Pancreas (tissue), 10 donors: ENCODE measurements at places on chromosomes 2 and 18. TPM values are rescaled to one million over a fixed set of nuclear protein-coding genes. Genes with fewer than 3 reads are reported as not detected.

The MYL1 gene
- not detected for total RNA-seq

The CFAP53 gene
- total RNA-seq: 0.28 TPM

The EGR4 gene
- 0.09 TPM for total RNA-seq

The RNF125 gene
- 2.0 TPM for total RNA-seq

The XDH gene
- 0.20 TPM for total RNA-seq

The LCT gene
- not detected for total RNA-seq

The FBLN7 gene
- 1.8 TPM for total RNA-seq

The ARHGAP28 gene
- 7.0 TPM for total RNA-seq

The ITGB6 gene
- total RNA-seq: 2.8 TPM

The C1QL2 gene
- total RNA-seq: not detected

The RUFY4 gene
- not detected for total RNA-seq

The TUBA3E gene
- not detected for total RNA-seq

GRCh38 chr2:202100176-202100575 lies 27.1 kb downstream of the KIAA2012 start:
- H3K27ac ChIP-seq: no peak overlapping the region
- DNase-seq: no peak
- no peaks in the 10 kb centered on the region for H3K27me3 ChIP-seq

DNA sequence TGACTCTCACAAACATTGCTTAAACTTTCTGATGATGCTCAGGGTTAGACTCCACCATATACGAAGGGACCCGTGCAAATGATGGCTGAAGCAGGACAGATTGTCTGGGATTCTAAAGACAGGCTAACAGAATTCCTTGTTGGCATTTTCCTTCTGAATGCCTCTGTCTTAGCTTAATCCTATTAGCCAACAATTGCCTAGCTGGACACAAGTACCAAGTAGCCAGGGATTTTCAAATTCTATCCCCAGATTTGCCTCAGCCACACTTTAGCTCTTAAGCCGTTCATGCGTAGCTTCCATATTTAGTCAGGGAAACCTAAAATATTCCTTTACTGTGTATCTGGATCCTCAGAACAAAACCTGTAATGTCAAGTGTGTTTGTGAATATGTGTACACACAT lies 40.0 kb downstream of the COL4A3 start:
- H3K4me1 ChIP-seq: no peaks in the 10 kb centered on the region
- H3K4me3 ChIP-seq: no peak overlapping the region
- no peak overlapping the region for H3K27ac ChIP-seq
- H3K36me3 ChIP-seq: no peaks in the 10 kb centered on the region

- H3K4me3 ChIP-seq: no peak overlapping the region
- H3K27ac ChIP-seq: no peak overlapping the region
- H3K4me1 ChIP-seq: no peaks in the 10 kb centered on the region
- no peaks in the 10 kb centered on the region for H3K36me3 ChIP-seq
- H3K27me3 ChIP-seq: no peaks in the 10 kb centered on the region
- DNase-seq: no peak
Measured at GRCh38 chr18:36015629-36016028, 43.1 kb downstream of the RMP24 start.

GRCh38 chr2:236659758-236660150 lies 90.1 kb downstream of the ACKR3 start:
- no peak for DNase-seq
- no peaks in the 10 kb centered on the region for H3K27me3 ChIP-seq
- H3K27ac ChIP-seq: no peak overlapping the region
- no peaks in the 10 kb centered on the region for H3K36me3 ChIP-seq

DNA sequence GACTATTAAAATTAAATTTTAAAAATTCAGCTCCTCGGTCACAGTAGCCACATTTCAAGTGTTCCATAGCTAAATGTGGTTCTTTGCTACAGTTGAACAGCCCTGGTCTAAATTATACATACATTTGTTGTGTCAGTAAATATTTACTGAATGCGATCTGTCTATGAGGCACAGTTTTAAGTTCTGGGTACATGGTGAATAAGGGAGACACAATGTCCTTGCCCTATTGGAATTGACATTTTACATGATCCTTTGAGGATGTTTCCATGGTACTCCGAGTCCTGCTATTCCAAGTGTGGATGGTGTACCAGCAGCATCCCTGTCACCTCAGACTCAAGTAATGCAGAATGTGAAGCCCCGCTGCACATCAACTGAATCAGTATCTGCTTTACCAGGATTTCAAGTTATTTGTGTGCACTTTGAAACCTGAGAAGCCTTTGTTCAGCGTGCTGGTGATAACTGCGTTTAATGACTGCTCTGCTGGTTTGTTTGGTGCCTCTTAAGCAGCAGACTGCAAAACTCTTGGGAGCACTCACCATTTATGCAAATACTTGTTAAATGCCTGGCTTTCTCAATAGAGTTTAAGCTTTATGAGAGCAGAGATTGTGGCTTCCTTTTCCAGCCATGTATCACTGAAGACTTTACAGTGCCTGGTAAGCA lies 1.5 kb downstream of the GALNT1 start:
- H3K27ac ChIP-seq: no peak overlapping the region
- no peak for DNase-seq
- no peak overlapping the region for H3K4me3 ChIP-seq
- H3K27me3 ChIP-seq: no peaks in the 10 kb centered on the region

GRCh38 chr2:215290980-215291599 lies 20.8 kb upstream of the ATIC start:
- H3K4me3 ChIP-seq: no peak overlapping the region
- no peak overlapping the region for H3K27ac ChIP-seq
- no peaks in the 10 kb centered on the region for H3K4me1 ChIP-seq
- H3K36me3 ChIP-seq: no peaks in the 10 kb centered on the region

DNA sequence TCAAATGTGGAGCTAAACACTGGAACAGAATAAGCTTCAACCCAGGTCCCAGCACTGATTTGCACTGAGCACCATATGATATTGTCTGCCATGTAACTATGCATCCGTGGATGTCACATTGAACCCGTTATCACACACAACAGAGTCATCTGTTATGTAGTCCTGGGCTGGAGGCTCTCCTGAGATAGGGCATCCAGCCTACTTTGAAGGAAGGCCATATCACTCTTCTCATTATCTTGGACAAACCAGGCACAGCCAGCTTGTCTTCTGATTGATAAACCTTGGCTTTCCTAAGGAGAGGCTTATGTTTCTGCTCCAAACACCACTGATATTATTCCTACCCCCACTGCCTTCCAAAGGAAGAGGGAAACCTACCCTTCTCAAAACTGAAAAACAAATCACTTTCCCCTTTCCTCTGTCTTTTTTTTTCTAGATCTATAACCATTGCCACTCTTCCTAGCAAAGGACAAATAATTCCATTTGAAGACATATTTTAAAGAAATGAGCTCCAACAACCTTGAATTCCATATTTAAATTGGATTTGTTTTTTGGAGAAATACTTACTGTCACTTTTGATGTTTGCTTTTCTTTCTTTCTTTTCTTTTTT lies 16.4 kb downstream of the RSAD2 start:
- no peak overlapping the region for H3K4me3 ChIP-seq
- no peaks in the 10 kb centered on the region for H3K4me1 ChIP-seq
- DNase-seq: no peak
- H3K27me3 ChIP-seq: no peaks in the 10 kb centered on the region

DNA sequence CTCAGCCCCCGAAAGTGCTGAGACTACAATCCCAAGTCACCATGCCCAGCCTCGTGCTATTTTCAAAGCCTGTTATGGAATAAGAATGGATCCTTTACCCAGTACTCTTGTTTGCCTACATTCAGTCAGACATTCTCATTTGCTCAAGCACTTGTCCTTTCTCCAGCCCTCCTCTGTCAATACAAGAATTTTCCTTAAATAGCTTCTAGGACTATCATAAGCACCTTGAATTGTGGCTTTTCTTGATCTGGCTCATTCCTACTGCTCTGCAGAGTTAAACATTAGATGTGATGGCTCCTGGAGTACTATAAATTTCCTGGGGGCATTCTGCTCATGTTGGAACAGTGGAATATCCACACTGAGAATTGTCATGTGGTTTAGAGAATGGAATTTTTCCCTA lies 506.1 kb downstream of the ARHGAP15 start:
- no peaks in the 10 kb centered on the region for H3K36me3 ChIP-seq
- H3K27ac ChIP-seq: no peak overlapping the region
- DNase-seq: no peak
- H3K27me3 ChIP-seq: no peaks in the 10 kb centered on the region

DNA sequence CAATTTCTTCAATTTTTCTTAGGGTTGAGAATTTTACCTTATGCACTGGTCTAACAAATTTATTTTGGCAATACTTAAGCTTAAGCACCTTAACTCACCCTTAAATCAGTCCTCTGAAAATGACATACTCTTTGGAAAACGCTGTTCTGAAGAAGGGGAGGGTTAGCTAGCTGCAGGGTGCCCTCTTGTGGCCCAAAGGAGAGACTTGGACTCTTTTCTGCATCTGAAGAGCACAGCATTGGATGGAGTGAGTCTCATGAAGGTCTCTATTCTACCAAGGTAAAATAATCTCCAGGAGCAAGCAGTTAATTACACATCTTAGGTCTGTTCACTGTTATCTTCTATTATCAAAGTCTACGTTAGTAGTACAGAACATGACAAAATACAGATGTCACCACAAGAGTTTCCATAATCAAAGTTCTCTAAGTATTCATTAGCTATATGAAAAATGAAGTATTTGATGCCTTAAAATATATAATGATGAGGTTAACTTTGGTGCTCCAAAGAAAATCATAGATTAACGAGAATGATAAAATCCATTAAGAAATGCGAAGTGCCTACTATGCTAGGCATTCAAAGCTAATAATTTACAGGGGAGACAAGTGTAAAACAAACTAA lies 24.4 kb downstream of the PUM2 start:
- H3K27me3 ChIP-seq: no peaks in the 10 kb centered on the region
- H3K36me3 ChIP-seq: no peaks in the 10 kb centered on the region
- no peak overlapping the region for H3K4me3 ChIP-seq
- peak; percentile 34 for DNase-seq
- no peak overlapping the region for H3K27ac ChIP-seq
- peaks cover 7% of the 10 kb centered on the region for H3K4me1 ChIP-seq

- no peaks in the 10 kb centered on the region for H3K27me3 ChIP-seq
- H3K36me3 ChIP-seq: no peaks in the 10 kb centered on the region
- H3K4me3 ChIP-seq: no peak overlapping the region
- no peak for DNase-seq
Measured at GRCh38 chr2:322326-322725, 34.4 kb upstream of the ALKAL2 start.

- no peak overlapping the region for H3K4me3 ChIP-seq
- H3K36me3 ChIP-seq: no peaks in the 10 kb centered on the region
- no peak overlapping the region for H3K27ac ChIP-seq
- H3K4me1 ChIP-seq: peaks cover 4% of the 10 kb centered on the region
Measured at GRCh38 chr2:165293440-165294420, 54.5 kb downstream of the SCN2A start.

GRCh38 chr2:41111836-41112627 lies 660.1 kb upstream of the SLC8A1 start:
- H3K4me1 ChIP-seq: no peaks in the 10 kb centered on the region
- no peak for DNase-seq
- H3K4me3 ChIP-seq: no peak overlapping the region
- H3K36me3 ChIP-seq: no peaks in the 10 kb centered on the region
- H3K27me3 ChIP-seq: no peaks in the 10 kb centered on the region

DNA sequence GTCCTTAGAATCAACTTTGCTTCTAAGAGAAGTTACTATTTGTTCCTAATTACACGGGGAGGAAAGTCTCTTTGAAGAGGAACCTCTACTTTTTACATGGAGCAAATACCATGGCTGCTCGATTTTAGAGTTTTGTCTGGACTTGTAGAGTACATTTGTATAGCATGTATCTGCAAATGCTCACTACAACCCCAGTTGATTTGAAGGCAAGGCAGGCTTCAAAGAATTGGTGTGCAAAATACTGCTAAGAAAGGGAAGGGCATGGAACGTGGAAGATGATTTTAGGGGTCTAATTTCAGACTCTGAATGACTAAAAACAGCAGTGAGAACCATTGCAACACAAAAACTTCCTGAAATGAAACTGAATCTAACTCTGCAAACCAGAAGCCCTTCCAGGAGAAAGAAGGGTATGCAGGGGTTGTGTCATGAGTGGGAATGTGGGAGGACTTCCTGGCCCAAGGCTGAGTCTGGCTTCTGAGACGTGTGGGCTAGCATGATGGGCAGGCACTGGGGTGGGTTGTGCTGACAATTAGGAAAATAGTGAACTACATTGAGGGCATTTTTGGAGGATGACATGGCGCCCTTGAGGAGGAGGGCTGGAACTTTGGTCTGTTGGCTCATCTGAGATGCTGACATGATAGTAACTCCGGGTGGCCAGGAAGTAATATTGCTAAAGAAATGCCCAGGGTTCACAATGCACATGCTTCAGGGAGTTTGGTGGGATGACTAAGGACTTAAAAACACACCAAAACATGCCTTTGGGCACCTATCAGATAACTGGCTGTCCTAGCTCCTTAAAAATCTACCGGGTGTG lies 18.9 kb upstream of the IL1R2 start:
- H3K27me3 ChIP-seq: no peaks in the 10 kb centered on the region
- no peaks in the 10 kb centered on the region for H3K36me3 ChIP-seq
- no peak for DNase-seq
- H3K27ac ChIP-seq: no peak overlapping the region
- H3K4me3 ChIP-seq: no peak overlapping the region

- no peak for DNase-seq
- no peaks in the 10 kb centered on the region for H3K27me3 ChIP-seq
- H3K36me3 ChIP-seq: no peaks in the 10 kb centered on the region
- H3K4me1 ChIP-seq: no peaks in the 10 kb centered on the region
- H3K4me3 ChIP-seq: no peak overlapping the region
Measured at GRCh38 chr2:109497911-109498870, 115.6 kb downstream of the SEPTIN10 start.

DNA sequence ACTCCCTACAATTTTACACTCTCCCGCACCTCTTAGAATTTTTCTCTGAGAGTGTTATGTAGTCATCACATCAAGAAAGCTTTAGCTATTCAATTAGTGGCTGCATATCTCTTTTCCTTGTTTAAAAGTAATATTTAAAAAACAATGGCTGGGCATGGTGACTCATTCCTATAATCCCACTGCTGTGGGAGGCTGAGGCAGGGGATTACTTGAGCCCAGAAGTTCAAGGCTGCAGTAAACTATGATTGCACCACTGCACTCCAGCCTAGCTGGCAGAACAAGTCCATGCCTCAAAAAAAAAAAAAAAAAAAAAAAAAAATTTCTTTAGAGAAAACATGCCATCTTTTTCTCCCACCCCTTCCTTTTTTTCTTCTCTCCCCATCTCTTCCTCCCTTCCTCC lies 44.3 kb downstream of the AQP4 start:
- H3K27ac ChIP-seq: no peak overlapping the region
- DNase-seq: no peak
- H3K4me1 ChIP-seq: no peaks in the 10 kb centered on the region
- H3K27me3 ChIP-seq: no peaks in the 10 kb centered on the region

DNA sequence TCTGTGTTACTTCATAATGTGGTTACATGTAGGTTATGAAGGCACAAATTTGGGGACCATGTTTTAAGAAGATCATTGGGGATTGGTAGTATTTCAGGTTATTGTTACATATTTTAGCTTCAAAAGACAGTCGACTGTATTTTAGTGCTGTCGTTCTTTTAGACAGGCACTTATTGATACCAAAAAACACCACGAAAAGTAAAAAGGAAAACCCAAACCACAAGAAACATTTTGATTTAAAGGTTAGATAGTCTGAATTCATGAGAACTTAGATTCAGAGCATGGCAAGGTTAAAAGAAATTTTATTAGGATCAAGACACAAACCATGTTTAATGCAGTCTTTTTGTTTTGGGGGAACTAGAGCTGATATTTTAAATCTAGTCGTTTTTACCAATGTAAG lies 209.0 kb downstream of the CAMKMT start:
- H3K4me3 ChIP-seq: no peak overlapping the region
- H3K36me3 ChIP-seq: no peaks in the 10 kb centered on the region
- no peak overlapping the region for H3K27ac ChIP-seq
- DNase-seq: no peak
- no peaks in the 10 kb centered on the region for H3K4me1 ChIP-seq
- no peaks in the 10 kb centered on the region for H3K27me3 ChIP-seq
